ENCODE measurements at places on chromosomes 2 and 18. TPM values are rescaled to one million over a fixed set of nuclear protein-coding genes. Genes with fewer than 3 reads are reported as not detected.

DNA sequence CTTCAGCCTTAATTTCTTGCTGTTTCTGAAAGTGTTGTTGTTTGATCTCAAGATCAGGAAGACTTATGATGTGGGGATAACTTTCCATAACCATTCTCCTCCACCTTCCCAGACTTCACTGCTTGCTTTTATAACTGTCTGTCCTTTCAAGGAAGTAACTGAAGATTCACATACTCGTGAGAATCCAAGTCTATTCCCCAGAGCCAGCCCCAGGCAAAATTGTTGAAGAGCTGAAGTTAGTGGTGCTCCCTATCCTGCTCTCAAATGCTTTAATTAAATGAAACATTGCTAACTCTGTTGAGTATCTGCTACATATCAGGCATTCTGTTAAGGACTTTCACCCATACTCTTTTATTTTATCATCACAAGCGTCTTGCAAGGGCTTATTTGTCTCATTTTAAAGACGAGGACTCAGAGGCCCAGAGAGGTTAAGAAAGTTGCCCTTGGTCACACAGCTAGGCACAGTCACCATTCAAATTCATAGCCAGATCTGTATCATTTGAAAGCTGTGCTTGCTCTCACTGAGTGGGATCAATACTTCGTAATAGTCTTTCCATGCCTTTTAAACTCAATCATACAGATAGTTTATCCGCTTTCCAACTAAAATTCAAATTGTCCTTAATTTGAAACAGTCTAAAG lies 189.8 kb upstream of the TCF4 start:
- peaks cover 11% of the 10 kb centered on the region for H3K4me1 ChIP-seq
- no peak for DNase-seq
- no peak overlapping the region for H3K4me3 ChIP-seq
- no peaks in the 10 kb centered on the region for H3K36me3 ChIP-seq

- DNase-seq: peak; percentile 26
- H3K4me3 ChIP-seq: no peak overlapping the region
- peaks cover 41% of the 10 kb centered on the region for H3K4me1 ChIP-seq
- peak overlapping the region; percentile 64 for H3K27ac ChIP-seq
These were observed 223.4 kb upstream of the SMAD2 start for GRCh38 chr18:48153613-48154481.

DNA sequence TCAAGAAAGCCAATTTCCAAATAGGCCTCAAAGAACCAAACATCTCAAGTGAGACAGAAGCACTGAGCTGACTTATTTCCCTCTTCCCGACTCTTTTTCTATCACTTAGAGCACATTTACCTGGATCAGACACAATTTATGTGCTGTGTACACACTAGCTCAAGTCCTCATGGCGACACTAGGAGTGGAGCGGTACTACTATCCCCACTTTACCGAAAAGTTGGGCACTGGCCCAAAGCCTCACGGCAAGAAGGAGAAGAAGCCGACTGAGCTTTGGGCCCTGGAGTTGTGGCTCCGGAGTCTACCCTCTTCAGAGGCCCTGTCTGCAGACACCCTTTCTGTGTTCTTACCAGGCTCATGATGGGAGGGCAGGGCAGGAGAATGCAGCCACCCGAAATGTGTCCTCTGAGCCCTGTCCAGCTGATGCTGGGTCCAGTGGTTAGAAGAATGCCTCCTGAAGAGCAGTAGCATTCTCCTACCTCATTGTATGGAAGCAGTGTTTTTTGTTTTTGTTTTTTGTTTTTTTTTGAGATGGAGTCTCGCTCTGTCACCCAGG lies 91.7 kb upstream of the CNGA3 start:
- no peak overlapping the region for H3K27ac ChIP-seq
- H3K4me1 ChIP-seq: no peaks in the 10 kb centered on the region
- no peaks in the 10 kb centered on the region for H3K27me3 ChIP-seq
- no peak overlapping the region for H3K4me3 ChIP-seq
- no peak for DNase-seq

- no peaks in the 10 kb centered on the region for H3K4me1 ChIP-seq
- no peaks in the 10 kb centered on the region for H3K36me3 ChIP-seq
- DNase-seq: no peak
- H3K27ac ChIP-seq: no peak overlapping the region
- H3K27me3 ChIP-seq: peaks cover 20% of the 10 kb centered on the region
These were observed 116.8 kb upstream of the EPC2 start for GRCh38 chr2:148527488-148528340.

DNA sequence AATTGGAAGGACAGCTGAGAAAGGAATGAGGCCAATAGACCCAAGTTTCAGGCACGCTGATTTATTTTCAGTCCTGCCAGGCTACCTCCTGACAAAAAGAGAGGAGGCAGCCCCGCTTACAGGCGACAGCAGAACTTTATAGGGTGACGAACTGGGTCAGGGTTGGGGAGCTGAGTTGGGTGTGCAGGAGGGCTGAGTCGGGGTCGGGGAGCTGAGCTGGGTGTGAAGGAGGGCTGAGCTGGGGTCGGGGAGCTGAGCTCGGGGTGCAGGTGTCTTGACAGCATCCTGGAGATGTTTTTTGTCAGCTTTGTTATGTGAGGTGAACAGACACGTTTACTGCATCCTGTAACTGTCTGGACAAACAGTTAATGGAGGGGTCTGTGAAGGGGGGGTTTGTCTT lies 342.2 kb downstream of the ADCYAP1 start:
- H3K4me1 ChIP-seq: no peaks in the 10 kb centered on the region
- no peaks in the 10 kb centered on the region for H3K27me3 ChIP-seq
- H3K4me3 ChIP-seq: no peak overlapping the region
- no peak overlapping the region for H3K27ac ChIP-seq
- no peaks in the 10 kb centered on the region for H3K36me3 ChIP-seq

- DNase-seq: no peak
- H3K27ac ChIP-seq: no peak overlapping the region
- H3K4me1 ChIP-seq: no peaks in the 10 kb centered on the region
- no peak overlapping the region for H3K4me3 ChIP-seq
- H3K36me3 ChIP-seq: no peaks in the 10 kb centered on the region
These were observed 170.7 kb downstream of the TTC32 start for GRCh38 chr2:19731037-19731436.

DNA sequence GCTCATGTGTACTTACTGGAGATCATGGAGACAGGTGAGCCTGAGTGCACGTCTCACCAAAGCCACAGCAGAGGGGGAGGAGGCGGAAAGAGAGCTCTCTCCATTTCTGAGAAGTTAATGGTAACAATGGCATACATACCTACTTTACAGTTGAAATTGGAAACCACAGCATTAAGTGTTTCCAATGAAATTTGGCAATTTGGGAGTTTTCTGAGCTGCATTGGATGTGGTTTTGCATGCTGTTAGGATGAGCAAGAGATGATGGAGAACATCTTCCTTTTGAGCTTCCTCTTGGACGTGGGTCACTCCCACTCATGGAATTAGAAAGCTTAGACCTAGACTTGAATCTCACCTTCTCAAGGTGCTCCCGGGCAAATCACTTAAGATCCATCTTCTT lies 25.5 kb upstream of the IL37 start:
- no peak overlapping the region for H3K4me3 ChIP-seq
- H3K4me1 ChIP-seq: peaks cover 5% of the 10 kb centered on the region
- no peaks in the 10 kb centered on the region for H3K27me3 ChIP-seq
- H3K36me3 ChIP-seq: no peaks in the 10 kb centered on the region
- H3K27ac ChIP-seq: no peak overlapping the region

GRCh38 chr2:81206216-81206615 lies 901.7 kb upstream of the LRRTM1 start:
- no peaks in the 10 kb centered on the region for H3K4me1 ChIP-seq
- no peak for DNase-seq
- H3K4me3 ChIP-seq: no peak overlapping the region
- H3K27me3 ChIP-seq: no peaks in the 10 kb centered on the region
- H3K36me3 ChIP-seq: no peaks in the 10 kb centered on the region

GRCh38 chr2:24831221-24832072 lies 38.2 kb downstream of the CENPO start:
- no peaks in the 10 kb centered on the region for H3K27me3 ChIP-seq
- H3K27ac ChIP-seq: no peak overlapping the region
- peaks cover 12% of the 10 kb centered on the region for H3K4me1 ChIP-seq
- peaks cover 45% of the 10 kb centered on the region for H3K36me3 ChIP-seq

DNA sequence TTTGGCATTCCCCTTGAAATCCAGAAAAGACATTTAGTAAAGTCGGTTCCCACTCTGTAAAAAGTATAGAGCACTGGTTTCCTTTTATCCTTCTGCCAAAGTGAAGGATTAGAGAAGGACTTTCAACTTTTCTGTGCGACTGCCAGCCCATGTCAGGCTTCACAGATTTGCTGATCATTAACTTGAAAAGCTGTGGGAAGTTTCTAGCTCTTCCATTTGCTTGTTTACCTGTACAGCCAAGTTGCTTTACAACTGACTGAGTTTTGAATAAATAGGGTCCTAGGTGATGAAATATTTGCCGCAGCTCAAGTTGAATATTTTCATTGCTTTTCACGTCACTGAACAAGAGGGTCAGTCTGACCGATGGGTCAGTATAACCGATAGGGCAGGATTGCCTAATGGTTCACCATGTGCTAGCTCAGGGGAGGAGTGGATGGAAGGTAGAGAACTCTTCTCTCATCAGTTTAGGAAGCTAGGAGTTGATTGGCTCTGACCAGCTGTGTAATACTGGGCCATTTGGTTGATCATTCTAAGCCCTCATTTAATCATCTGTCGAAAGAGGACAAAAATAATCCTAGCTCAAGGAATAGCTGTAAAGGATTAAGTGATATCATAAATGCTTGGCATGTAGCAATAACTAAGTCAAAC lies 30.4 kb downstream of the UPP2 start:
- H3K4me1 ChIP-seq: peaks cover 17% of the 10 kb centered on the region
- H3K27me3 ChIP-seq: no peaks in the 10 kb centered on the region
- H3K36me3 ChIP-seq: no peaks in the 10 kb centered on the region
- DNase-seq: no peak
- peak overlapping the region; percentile 48 for H3K27ac ChIP-seq
- H3K4me3 ChIP-seq: no peak overlapping the region

DNA sequence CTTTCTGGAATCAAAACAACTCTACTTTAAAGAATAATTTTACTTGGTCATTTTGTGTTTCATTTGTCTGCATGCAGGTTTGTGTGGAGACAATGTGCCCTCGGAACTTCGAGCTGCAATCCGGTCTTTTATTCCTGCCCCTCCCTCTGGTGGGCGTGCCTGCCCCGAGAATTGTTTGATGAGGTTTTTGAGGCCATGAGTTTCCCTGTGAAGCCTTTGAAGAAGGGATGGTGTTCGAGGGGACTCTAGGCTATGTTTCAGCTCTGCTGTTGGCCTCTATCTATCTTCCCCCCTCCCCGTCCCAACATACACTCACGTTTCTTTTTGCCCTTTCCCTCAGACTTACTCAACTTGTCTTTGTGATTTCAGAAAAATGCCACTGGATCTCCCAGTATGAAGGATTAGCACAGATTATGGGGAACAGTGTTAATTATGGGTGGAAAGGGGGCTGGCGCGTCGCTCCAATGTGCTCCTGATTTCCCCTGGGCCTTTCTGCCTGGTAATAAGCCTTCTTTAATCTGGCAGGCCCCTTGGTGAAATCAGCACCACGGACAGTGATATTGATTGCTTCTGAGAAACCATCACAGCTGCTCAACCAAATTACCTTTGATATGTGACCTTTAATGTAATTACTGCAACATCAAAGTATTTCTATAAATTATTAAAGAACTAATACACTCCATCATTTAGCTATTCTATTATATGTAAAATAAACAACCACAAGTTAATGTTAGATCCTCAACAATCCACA lies 82.2 kb downstream of the CELF4 start:
- H3K4me3 ChIP-seq: no peak overlapping the region
- H3K36me3 ChIP-seq: no peaks in the 10 kb centered on the region
- peaks cover 86% of the 10 kb centered on the region for H3K27me3 ChIP-seq
- H3K4me1 ChIP-seq: peaks cover 13% of the 10 kb centered on the region
- no peak overlapping the region for H3K27ac ChIP-seq

GRCh38 chr2:65380255-65380654 lies 52.1 kb downstream of the SPRED2 start:
- no peak for DNase-seq
- peaks cover 30% of the 10 kb centered on the region for H3K4me1 ChIP-seq
- H3K27ac ChIP-seq: no peak overlapping the region
- H3K36me3 ChIP-seq: no peaks in the 10 kb centered on the region

- no peaks in the 10 kb centered on the region for H3K27me3 ChIP-seq
- peak overlapping the region; percentile 24 for H3K27ac ChIP-seq
- no peaks in the 10 kb centered on the region for H3K36me3 ChIP-seq
- no peak overlapping the region for H3K4me3 ChIP-seq
These were observed 82.4 kb downstream of the DDX1 start for GRCh38 chr2:15673919-15674636.

GRCh38 chr2:134261398-134262131 lies 7.7 kb downstream of the MGAT5 start:
- DNase-seq: no peak
- H3K27ac ChIP-seq: no peak overlapping the region
- H3K4me3 ChIP-seq: no peak overlapping the region
- H3K36me3 ChIP-seq: no peaks in the 10 kb centered on the region
- peaks cover 57% of the 10 kb centered on the region for H3K4me1 ChIP-seq

- H3K36me3 ChIP-seq: no peaks in the 10 kb centered on the region
- H3K27ac ChIP-seq: no peak overlapping the region
- no peaks in the 10 kb centered on the region for H3K27me3 ChIP-seq
- DNase-seq: no peak
- H3K4me3 ChIP-seq: no peak overlapping the region
These were observed 33.3 kb upstream of the NRXN1 start for GRCh38 chr2:51065276-51065675.

DNA sequence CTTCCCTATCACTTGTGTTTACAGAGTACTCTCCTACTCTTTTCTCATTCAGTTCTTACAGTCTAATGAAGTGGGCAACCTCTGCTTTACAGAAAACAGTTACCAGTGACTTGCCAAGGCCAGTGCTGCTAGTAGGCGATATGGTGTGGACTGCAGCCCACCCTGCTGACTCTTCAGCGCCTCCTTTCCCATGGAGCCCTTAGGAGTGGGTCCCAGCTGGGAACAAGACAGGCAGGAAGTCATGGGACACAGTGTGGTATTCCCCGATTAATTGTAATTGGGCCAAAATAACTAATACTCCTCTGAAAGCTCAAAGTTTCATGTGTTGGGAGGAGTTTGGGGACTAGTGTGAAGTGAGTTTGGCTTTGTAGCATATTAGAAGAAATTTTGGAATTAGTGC lies 120.1 kb upstream of the EML6 start:
- no peaks in the 10 kb centered on the region for H3K27me3 ChIP-seq
- H3K27ac ChIP-seq: no peak overlapping the region
- no peak overlapping the region for H3K4me3 ChIP-seq
- DNase-seq: peak; percentile 58
- H3K36me3 ChIP-seq: peaks cover 15% of the 10 kb centered on the region

DNA sequence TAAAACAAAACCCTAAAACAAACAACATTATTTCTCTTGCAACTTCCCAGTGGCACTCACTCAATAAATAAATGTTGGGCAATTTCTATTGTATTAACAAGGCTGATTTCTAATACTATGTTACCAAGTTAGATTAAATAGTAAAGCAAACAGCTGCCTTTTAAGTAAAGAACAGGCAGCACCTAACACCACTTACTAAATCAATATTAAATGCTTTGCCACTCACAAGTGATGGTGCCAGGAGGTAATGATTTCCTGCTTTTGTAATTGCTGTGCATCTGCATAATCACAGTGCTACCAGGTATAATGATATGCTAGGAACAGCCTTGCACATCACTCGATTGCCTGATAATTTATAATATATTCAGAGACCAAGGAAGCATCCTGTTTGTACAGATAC lies 276.5 kb downstream of the NBAS start:
- no peaks in the 10 kb centered on the region for H3K27me3 ChIP-seq
- H3K27ac ChIP-seq: no peak overlapping the region
- peak; percentile 36 for DNase-seq
- peaks cover 35% of the 10 kb centered on the region for H3K36me3 ChIP-seq

The NT5DC4 gene
- not detected for total RNA-seq

The FN1 gene
- total RNA-seq: 861 TPM

The ZDBF2 gene
- 38.5 TPM for total RNA-seq

The TNFAIP6 gene
- total RNA-seq: 3.0 TPM

The PCGF1 gene
- 49.6 TPM for total RNA-seq

The PKDCC gene
- total RNA-seq: 25.1 TPM

The SLC5A7 gene
- total RNA-seq: not detected
